ENCODE measurements at places on chromosomes 5 and 9.

DNA sequence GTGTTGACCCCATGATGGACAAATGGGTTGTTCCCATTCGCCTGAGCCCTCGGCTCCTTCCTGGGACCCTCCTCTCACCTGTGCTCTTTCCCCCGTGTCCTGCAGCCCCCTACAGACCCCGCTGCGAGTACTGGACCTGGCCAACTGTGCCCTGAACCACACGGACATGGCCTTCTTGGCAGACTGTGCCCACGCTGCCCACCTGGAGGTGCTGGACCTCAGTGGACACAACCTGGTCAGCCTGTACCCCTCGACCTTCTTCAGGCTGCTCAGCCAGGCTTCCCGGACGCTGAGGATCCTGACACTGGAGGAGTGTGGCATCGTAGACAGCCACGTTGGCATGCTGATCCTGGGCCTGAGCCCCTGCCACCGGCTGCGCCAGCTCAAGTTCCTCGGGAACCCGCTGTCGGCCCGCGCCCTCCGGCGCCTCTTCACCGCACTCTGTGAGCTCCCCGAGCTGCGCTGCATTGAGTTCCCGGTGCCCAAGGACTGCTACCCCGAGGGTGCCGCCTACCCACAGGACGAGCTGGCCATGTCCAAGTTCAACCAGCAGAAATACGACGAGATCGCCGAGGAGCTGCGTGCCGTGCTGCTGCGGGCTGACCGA, 3.4 kb downstream of the LRRC14B start:
- DNase-seq, result no peak

- no peak for DNase-seq
Observed at GRCh38 chr9:83701769-83702168, 6.0 kb downstream of the UBQLN1 start.

DNA sequence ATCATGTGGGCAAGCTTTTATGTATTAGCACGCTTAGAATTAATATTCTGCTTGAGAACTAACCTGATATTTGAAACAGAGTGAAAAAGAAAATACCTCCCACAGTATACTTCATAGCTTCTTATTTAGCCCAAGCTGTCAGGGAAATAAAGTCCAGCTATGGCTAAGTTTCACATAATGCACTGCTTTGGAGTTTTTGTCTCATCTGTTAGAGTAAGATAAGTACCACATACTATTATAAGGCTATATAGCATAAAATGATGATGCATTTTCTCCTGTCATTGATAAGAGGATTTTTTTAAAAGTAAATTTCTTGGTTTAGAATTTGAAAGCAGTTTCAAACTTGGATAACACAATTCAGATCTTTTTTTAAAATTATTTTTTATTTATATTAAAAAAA, 2.4 kb upstream of the ANKDD1B start:
- DNase-seq, result no peak

DNA sequence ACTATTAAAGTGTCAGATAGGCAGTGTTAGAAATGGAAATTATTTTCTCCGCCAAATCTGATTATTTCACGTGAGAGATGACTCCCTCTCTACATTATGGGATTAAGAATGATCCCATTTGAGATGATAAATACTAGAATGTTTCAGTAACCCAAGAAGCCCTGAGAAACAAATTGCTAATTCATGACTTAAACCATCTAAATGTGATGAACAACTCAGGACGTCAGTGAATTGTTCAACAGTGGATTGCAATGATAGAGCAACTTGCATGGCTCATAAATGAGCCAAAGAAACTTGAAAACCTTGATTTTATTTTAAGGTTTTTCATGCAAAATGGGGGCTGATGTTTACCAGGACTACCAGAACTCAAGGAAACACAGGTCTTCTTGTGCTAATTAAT, 350.5 kb upstream of the WWC1 start:
- no peak for DNase-seq

- no peak for DNase-seq
Observed at GRCh38 chr5:142826741-142827492, 56.7 kb downstream of the ARHGAP26 start.
